ENCODE measurements at places on chromosomes 12 and 14. TPM values are rescaled to one million over a fixed set of nuclear protein-coding genes. Genes with fewer than 3 reads are reported as not detected.

DNA sequence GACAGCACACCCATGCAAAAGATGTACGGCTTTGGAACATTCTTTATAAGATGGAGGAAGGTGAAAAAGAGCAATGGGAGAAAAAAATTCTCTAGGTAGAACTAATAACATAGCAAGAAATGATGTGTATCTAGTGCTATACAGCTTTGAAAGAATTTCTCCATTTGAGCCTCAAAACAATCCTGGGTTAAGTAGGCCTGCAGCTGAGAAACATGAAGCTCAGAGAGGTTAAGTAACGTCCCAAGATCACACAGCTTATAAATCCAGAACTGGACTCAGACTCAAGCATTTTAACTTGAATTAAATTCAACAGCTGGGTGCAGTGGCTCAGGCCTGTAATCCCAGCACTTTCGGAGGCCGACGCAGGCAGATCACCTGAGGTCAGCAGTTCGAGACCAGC is 32.9 kb downstream of the TTC7B start:
- H3K27me3 ChIP-seq: no peaks in the 10 kb centered on the region
- no peaks in the 10 kb centered on the region for H3K4me1 ChIP-seq
- DNase-seq: no peak
- no peaks in the 10 kb centered on the region for H3K36me3 ChIP-seq

DNA sequence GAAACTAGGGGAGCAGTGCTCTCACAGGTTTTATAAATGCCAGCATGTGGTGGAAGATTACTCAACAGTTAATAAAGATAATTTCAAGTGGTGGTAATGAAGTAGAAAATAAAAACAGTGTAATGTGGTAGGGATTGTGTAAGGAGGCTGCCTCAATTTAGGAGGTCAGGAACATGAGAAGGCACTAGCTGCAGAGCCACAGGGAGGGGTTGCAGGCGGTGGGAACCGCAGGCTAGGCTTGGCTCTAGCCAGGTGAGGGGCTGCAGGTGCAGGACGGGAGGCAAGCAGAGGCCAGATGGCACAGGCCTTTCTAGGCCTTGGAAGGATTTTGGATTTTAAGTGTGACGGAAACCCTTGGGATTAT is 768 bp downstream of the METTL25 start:
- H3K27ac ChIP-seq: peak overlapping the region; percentile 99
- H3K27me3 ChIP-seq: no peaks in the 10 kb centered on the region
- H3K4me1 ChIP-seq: peaks cover 49% of the 10 kb centered on the region
- peak; percentile 23 for DNase-seq
- H3K36me3 ChIP-seq: peaks cover 41% of the 10 kb centered on the region

GRCh38 chr12:27464220-27464554 is 17.7 kb downstream of the SMCO2 start:
- DNase-seq: peak; percentile 70
- H3K4me1 ChIP-seq: peaks cover 49% of the 10 kb centered on the region
- H3K4me3 ChIP-seq: no peak overlapping the region
- peaks cover 10% of the 10 kb centered on the region for H3K27me3 ChIP-seq

DNA sequence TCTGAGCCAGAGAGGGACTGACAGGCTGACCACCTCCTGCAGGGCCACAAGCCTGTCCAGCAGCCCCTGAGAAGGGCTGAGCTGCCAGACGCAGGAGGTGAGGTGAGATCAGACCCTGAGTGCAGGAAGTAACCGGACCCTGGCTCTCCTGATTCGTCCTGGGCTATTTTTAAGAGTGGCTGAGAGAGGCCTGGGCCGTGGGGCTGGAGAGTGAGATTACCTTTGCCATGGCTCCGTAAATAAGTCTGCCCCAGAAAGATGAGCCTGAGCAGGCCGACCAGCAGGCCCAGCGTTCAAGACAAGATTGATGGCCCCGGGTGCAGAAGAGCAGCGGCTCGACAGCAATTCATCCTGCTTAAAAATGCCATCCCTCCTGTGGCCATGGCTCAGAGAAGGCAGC is 54.2 kb downstream of the SPTB start:
- H3K4me3 ChIP-seq: no peak overlapping the region
- no peaks in the 10 kb centered on the region for H3K36me3 ChIP-seq

DNA sequence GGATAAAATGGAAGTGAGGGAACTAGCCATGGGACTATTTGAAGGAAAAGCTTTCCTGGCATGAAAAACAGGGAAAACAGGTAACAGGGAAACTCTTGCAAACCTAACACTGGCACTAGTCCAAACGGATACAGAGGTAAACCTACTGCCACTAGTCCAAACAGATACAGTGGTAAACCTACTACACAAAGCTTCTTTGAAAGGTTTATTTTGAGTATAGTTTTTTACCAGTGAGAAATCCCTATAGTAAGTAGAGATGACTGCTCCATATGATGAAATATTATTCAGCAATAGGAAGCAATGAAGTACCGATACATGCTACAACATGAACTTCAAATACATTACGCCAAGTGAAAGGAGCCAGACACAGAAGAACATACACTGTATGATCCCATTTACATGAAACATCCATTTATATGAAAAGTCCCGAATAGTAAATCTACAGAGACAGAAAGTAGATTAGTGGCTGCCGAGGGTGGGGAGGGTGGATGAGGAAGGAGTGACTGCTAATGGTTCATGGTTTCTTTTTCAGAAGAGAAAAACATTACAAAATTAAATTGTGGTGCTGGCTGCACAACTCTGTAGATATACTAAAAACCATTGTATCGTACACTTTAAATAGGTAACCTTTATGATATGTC is 25.5 kb downstream of the SPTLC2 start:
- peaks cover 54% of the 10 kb centered on the region for H3K4me1 ChIP-seq
- no peak overlapping the region for H3K4me3 ChIP-seq
- H3K27me3 ChIP-seq: no peaks in the 10 kb centered on the region
- H3K27ac ChIP-seq: no peak overlapping the region
- H3K36me3 ChIP-seq: peaks cover 28% of the 10 kb centered on the region

GRCh38 chr14:49250109-49250508 is 336.1 kb downstream of the RPS29 start:
- H3K4me1 ChIP-seq: no peaks in the 10 kb centered on the region
- no peaks in the 10 kb centered on the region for H3K36me3 ChIP-seq
- no peak overlapping the region for H3K27ac ChIP-seq
- no peak overlapping the region for H3K4me3 ChIP-seq
- DNase-seq: no peak

DNA sequence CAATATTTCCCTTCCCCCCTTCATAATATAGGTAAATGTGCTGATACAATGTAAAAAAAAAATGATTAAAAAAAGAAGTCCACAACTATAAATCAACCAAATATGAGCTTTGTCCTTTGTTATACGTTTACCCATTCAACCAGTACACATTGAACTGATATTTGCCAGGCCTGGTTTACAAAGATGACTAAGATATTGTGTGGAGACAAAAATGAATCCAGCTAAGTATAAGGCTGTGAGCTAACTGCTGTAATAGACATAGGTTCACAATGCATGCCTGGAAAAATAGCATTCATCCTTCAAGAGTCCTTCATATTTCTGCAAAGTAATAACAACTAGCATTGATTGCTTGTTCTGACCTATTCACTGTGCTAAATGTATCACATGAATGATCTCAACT is 6.9 kb downstream of the C12orf56 start:
- H3K27me3 ChIP-seq: no peaks in the 10 kb centered on the region
- H3K4me3 ChIP-seq: no peak overlapping the region
- DNase-seq: no peak
- no peak overlapping the region for H3K27ac ChIP-seq
- H3K36me3 ChIP-seq: no peaks in the 10 kb centered on the region

DNA sequence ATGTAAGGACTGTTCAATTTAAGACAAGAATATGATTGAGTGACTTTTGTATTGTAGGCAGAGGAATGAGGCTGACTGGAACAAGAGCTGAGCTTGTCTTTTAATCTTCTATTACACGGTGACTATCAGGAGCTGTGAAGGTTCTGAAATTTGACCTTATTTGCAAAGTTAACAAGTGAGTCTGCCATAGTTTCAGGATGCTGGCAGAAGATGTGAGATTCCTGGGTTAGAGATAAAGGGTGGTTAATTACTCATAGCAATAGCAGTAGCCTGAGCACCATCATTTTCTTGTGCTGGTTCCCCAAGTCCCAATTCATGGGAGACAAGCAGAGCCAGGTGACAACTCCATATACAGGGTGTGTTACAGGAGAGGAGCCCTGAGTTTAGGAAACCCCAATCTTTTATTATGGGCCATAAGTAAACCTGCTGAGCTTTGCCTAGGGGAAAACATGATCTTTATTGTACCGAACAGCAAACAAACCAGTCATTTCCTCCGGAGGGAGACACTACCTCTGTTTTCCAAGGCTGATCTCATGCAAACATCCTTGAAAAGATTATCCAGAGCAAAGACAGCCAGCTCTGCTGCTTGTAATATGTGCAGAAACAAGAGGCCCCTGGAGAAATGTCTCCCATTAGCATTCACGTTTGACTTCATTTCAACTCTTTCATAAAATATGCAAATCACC is 51.7 kb upstream of the DDX11 start:
- DNase-seq: no peak
- H3K4me3 ChIP-seq: no peak overlapping the region
- H3K27me3 ChIP-seq: peaks cover 5% of the 10 kb centered on the region
- no peak overlapping the region for H3K27ac ChIP-seq

GRCh38 chr12:121989276-121990113 is 32.2 kb upstream of the BCL7A start:
- H3K27ac ChIP-seq: no peak overlapping the region
- no peaks in the 10 kb centered on the region for H3K27me3 ChIP-seq
- no peak overlapping the region for H3K4me3 ChIP-seq
- no peaks in the 10 kb centered on the region for H3K36me3 ChIP-seq
- no peak for DNase-seq

DNA sequence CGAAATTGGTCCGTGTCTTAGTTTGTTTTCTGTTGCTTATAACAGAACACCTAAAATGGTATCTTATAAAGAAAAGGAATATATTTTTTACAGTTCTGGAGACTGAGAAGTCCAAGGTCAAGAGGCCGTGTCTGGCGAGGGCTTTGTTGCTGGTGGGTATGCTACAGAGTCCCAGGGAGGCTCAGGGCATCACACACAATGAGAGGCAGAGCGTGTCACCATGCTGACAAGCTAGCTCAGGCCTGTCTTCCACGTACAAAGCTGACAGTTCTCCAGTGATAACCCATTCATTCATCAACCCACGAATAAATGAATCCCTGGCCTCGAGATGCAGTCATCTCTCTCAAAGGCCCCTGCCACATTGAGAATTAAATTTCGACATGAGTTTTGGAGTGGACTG is 56.7 kb upstream of the AEBP2 start:
- no peaks in the 10 kb centered on the region for H3K27me3 ChIP-seq
- peaks cover 16% of the 10 kb centered on the region for H3K4me1 ChIP-seq
- H3K27ac ChIP-seq: no peak overlapping the region
- H3K36me3 ChIP-seq: no peaks in the 10 kb centered on the region
- H3K4me3 ChIP-seq: no peak overlapping the region

DNA sequence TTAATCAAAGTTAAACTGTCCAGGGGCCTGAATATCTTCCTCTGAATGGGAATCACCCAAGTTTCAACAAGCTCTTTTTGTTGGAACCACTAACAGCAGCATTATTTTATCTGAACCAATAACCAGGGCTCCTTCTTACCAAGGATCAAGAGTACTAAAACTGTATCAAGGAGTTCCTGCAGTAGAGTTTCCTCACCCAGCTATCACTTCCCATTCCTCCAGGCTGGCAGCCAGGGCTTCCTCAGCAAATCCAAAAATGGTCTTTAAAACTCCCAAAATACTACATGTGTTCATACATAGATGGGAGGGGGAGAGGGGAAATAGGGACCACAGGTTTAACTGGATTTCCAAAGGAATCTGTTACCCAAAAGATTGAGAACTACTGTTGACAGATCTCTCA is 10.5 kb downstream of the FMNL3 start:
- no peaks in the 10 kb centered on the region for H3K36me3 ChIP-seq
- no peak overlapping the region for H3K4me3 ChIP-seq
- peaks cover 27% of the 10 kb centered on the region for H3K4me1 ChIP-seq
- no peak for DNase-seq
- no peaks in the 10 kb centered on the region for H3K27me3 ChIP-seq
- H3K27ac ChIP-seq: no peak overlapping the region

GRCh38 chr12:49403971-49404450 is 36.7 kb downstream of the SPATS2 start:
- no peak overlapping the region for H3K4me3 ChIP-seq
- no peaks in the 10 kb centered on the region for H3K27me3 ChIP-seq
- no peak overlapping the region for H3K27ac ChIP-seq
- H3K36me3 ChIP-seq: no peaks in the 10 kb centered on the region

- H3K27ac ChIP-seq: no peak overlapping the region
- no peak overlapping the region for H3K4me3 ChIP-seq
- H3K4me1 ChIP-seq: peaks cover 24% of the 10 kb centered on the region
- peaks cover 10% of the 10 kb centered on the region for H3K36me3 ChIP-seq
These were observed 136.3 kb upstream of the PLXNC1 start for GRCh38 chr12:94012071-94012470.

The PIK3C2G gene
- total RNA-seq: not detected

The PHLDA1 gene
- 14.3 TPM for total RNA-seq

The RAD51B gene
- total RNA-seq: 39.9 TPM

The C12orf42 gene
- total RNA-seq: 0.23 TPM

The TSHR gene
- total RNA-seq: not detected

The TBX3 gene
- not detected for total RNA-seq

The SLC7A8 gene
- total RNA-seq: 0.89 TPM

All from activated CD4-positive, alpha-beta T cell treated with anti-CD3 and anti-CD28 coated beads for 36 hours (primary cell).